GM12878 (cell line): ENCODE measurements at places on chromosomes 4 and X. TPM values are rescaled to one million over a fixed set of nuclear protein-coding genes. Genes with fewer than 3 reads are reported as not detected.
A peak's percentile ranks its signal among the peaks of the same experiment; 100 is the strongest.

- DNase-seq = no peak
- no peak overlapping the region for H3K27ac ChIP-seq
These were observed 74.2 kb downstream of the FREM3 start for GRCh38 chr4:143626134-143626911.

GRCh38 chrX:20059467-20060128 lies 57.1 kb downstream of the MAP7D2 start:
- H3K27ac ChIP-seq = no peak overlapping the region
- no peaks in the 10 kb centered on the region for H3K4me1 ChIP-seq
- no peak overlapping the region for H3K4me3 ChIP-seq

GSX2 gene
- polyA plus RNA-seq = not detected in 2 replicates

SMIM20 gene
- 35.2 and 35.4 TPM in 2 replicates for polyA plus RNA-seq

DNA sequence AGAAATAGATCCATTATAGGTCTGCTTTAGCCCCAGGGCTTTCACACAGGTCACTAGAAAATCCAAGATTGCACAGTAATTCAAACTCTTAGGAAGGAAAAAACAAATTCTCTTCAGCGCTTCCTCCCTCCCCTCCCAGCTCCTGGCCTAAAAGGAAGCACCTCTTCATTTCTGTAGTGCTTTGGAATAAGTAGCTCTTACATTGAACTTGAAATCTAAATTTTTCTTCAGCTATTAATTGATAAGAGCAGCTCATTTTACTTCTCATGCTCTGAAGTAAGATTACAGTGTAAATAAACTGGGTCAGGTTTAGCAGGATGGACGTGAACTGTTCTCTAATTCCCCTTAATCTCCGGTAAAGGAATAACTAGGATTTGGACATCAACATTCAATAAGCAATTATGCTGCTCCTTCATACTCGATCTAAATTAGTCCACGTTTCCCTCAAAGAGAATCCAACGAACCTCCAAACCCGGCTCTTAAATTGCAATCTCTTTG lies 10.9 kb upstream of the SEL1L3 start:
- H3K27ac ChIP-seq = peak overlapping the region; percentile 89; the same call in 1 of the 2 replicates
- H3K4me3 ChIP-seq = no peak overlapping the region
- no peaks in the 10 kb centered on the region for H3K36me3 ChIP-seq
- no peak for DNase-seq
- H3K27me3 ChIP-seq = no peaks in the 10 kb centered on the region; the same call in 1 of the 2 replicates
- peaks cover 87% of the 10 kb centered on the region for H3K4me1 ChIP-seq

DNA sequence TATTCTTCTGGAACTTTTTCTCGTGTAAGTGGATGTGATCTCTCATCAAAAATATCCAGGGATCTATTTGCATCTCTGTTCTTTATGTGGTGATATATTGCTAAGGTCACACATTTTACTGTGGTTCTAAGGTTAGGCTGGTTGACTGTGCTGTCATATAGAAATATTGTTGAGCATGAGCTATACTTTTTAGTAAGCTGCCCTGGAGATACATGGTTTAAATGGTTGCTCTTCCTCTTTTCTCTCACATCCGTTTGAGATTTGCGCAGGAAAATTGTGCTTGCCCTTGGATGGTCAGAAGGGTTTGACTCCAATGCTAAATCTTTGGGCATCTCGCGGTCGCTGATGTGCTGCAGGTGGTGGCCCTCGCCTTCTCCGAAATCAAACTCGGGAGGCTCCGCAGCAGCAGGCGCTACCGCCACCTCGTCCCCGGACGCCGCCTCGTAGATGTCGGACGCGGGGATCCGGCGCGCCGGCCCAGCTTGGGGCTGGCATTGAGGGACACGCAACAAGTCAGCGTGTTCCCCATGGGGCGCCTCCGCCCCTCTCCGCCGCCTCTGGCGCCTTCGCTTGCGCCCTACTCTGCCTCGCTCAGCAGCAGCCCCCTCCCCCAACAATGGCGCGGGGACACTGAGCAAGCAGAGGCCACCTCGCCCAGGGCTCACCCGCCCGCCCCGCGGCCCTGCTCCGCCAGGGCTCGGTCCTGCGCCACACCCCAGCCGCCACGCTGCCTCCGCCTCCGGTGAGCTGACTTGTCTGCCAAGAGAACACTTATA lies 154.5 kb downstream of the MSN start:
- H3K36me3 ChIP-seq = no peaks in the 10 kb centered on the region
- peak overlapping the region; percentile 40; the same call in 1 of the 2 replicates for H3K4me3 ChIP-seq
